Right forelimb (tissue), 1 donor: ENCODE measurements at places on chromosomes 16 and 17.

GRCh38 chr17:50445730-50446325, 19.8 kb downstream of the ACSF2 start:
- DNase-seq: no peak

DNA sequence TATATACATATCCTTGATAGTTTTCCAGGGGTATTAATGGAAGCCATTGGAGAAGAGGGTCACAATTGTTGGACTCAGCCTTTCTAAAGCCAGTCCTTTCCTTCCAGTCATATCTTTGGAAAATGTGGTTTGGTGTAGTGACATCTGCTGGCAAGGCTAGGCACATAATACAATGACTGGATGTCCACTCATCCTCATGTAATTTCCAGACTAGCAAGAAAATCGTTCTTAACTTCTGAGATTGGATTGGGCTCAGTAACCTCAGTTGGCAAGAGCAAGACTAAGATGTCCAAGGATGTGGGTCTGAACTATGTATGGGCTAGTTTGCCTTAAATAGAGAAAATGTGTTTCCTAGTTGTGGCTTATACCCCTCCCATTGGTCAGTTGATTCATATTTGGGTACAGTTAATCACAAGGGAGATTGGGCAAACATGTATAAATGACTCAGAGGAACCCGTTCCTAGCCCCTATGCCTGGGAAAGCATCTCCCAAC, 8.7 kb upstream of the KAT7 start:
- no peak for DNase-seq

DNA sequence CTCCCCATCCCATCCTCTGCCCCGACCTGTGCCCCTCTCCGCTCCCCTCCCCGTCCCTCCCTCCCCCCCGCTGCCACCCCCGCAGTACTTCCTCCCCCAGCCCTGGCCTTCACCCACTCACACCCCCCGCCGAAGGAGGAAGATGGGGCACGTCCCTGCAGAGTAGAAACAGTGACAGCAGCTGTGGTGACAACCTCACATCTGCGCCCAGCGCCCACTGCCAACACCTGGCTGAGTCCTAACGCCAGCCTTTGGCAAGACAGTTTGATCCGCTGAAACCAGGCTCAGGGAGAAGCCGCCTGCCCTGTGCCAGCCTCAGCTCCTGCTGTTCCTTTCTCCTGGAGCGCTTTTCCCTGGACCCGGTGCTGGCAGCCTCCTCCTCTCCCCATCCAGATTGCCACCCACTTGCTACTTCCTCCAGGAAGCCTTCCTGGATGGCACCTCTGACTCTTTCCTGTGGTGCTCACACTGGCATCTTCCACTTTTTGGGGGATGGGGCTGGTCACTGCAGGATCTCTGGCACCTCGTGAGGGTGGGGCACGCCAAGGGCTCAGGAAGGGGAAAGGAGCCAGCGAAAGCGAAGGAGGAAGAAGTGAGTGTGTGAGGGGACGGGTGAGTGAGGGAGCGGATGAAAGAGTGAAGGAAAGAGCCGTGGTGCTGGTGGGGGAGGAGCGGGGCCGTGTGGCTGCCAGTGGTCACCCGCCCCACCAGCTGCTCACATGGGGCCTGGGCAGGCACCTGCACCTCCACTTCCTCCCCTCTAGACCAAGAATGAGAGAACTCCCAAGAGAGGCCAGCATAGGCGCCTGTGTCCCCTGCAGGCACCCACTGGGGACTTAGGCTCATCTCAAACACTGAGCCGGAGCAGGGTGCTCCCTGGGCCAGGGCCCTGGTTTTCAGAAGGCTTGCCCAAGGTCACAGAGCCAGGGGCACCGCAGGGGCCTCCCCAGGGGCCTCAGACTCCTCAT, 27.0 kb downstream of the ZFPM1 start:
- no peak for DNase-seq

GRCh38 chr17:31314782-31315100, 887 bp upstream of the EVI2B start:
- no peak for DNase-seq

DNA sequence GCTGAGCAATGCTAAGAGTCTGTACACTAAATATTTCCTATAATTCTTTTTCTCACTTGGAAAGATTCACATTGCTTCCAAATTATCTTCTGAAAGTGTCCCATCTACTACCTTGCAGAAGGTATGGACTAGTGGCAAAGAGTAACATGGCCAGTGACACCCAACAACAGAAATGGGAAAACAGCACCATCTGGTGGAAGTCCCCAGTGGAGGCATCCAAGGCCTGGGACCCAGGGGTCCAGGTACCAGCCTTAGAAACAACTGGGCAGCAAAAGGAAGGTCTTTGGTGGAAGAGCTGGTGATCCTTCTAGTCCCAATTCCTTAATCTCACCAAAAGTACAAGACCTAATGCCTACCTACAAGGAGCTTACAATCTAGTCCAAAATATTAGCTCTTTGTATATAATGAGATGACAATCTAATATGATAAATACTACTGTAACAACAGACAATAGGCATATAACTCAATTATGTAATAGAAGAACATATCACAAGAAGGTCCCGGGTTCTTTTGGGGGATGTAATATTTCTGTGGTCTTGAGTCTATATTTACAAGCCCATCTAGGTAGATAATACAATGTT, 55.3 kb downstream of the SKAP1 start:
- DNase-seq: no peak

GRCh38 chr17:17819561-17819995, 17.2 kb downstream of the SREBF1 start:
- DNase-seq: no peak

DNA sequence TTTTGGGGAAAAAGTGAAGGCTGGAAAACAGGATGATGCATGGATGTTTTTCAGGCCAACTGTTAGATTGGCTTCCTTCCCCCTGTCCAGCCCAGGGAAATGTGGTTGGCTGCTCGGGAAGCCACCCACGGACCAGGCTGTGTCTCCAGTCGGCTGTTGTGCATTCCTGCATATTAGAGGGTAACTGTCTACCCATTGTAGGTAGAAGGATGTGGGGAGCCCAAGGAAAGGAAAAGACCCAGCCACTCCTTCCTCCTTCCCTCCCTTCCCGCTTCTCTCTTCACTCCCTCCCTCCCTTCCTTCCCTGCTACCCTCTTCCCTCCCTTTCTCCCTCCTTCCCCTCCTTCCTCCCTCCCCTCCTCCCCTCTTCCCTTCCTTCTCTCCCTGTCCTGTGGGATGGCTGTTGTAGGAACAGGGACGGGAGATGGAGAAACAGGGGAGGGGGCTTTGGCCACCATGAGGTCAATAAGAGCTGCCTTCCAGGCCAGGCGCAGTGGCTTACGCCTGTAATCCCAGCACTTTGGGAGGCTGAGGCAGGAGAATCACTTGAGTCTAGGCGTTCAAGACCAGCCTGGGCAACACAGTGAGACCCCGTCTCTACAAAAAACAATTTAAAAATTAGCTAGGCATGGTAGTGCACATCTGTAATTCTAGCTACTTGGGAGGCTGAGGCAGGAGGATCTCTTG, 16.9 kb downstream of the SYT17 start:
- DNase-seq: no peak

- no peak for DNase-seq
These were observed 12.8 kb upstream of the MT4 start for GRCh38 chr16:56551796-56552738.

GRCh38 chr17:20203018-20203417, 193.9 kb downstream of the SPECC1 start:
- DNase-seq: no peak

DNA sequence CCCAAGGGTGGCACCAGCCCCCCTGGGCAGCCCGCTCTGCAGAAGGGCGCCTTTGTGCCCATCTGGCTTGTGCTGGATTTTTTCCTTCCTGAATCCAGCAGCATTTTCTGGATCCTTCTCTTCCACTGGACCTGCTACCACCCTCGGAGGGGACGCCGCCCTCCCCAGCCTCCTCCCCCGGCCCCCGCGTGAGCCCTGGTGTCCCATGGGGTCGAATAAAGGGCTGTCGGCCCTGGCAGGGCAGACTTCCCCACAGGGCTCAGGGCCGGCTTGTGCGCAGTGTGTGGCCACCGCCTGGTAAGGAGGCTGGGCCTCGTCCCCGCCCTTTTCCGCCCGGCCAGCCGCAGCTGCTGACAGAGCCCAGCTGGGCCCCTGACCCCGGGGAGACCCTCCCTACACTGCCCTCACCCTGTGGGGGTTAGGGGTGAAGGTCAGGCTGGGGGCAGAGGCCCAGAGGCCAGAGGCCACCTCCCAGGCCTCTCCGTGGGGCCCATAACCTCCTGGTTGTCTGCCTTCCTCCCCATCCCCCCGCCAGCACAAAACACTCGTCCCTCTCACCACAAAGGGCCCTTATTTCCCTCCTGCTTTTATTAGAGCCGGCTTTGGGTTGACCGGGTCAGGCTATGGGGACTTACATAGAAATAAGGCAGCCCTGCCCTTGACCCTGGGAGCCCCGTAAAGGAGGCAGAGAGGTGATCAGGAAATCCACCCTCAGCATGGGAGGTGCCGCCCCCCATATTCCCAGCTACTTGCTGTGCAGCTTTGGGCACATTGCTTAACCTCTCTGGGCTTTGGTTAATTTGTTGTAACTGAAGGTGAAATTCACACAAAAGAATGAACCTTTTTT, 179.3 kb upstream of the CIBAR2 start:
- DNase-seq: no peak

DNA sequence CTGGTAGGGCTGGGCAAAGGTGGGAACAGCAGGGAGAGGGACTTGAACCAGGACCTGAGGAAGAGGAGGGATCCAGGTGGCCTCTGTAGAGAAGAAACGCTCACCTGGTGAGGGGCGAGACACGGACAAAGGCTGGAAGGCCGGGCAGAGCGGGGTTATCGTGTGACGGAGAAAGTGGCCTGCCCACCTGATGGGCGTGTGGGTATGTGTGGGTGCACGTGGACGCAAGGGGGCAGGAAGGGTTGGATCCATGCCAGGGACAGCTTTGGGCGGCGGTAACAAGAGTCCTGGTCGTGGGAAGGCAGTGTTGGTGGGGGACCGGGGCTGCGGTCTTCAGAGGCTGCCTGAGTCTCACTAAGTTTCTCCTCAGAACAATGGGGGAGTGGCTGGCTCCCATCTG, 104.1 kb upstream of the GSE1 start:
- DNase-seq: no peak

GRCh38 chr17:6753006-6753445, 2.8 kb upstream of the XAF1 start:
- DNase-seq: peak; percentile 54

- DNase-seq: no peak
These were observed 48.1 kb downstream of the TEX2 start for GRCh38 chr17:64214950-64215349.

- no peak for DNase-seq
These were observed 66.9 kb downstream of the MYO18A start for GRCh38 chr17:29113334-29113733.
